ENCODE measurements at places on chromosomes 1 and 21.

- peaks cover 2% of the 10 kb centered on the region for H3K36me3 ChIP-seq
- peaks cover 2% of the 10 kb centered on the region for H3K4me1 ChIP-seq
- no peaks in the 10 kb centered on the region for H3K27me3 ChIP-seq
- H3K4me3 ChIP-seq: no peak overlapping the region
- DNase-seq: no peak
- no peak overlapping the region for H3K27ac ChIP-seq
Measured at GRCh38 chr1:108569097-108569728, 9.3 kb downstream of the EEIG2 start.

DNA sequence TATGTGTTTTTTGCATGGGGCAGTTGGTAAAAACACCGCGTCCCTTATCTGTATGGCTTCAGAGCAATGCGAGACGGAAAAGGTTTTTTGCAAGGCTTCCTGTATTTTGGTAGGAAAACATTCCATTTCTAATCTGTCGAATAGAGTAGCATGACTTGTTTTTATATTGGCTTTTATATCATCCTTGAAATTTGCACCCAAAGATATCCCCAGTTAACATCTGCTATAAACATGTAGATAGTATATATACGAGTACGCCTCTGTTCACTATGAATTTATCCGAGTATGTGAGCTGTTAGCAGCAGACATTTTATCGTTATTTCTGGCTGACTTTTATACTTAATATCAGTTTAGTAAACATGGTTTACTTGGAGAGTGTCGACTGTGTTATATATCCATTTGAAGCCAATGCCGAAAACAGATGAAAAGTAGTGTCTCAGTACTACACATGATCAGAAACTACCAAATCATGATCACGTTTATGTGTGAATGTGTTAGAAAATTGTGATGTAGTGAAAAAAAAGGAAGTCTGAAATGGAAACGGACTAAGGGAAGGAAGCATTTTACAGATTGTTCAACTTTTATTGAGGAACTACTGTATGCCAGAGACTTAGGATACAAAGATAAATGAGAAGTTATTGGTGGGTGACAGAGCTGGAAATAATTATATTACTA lies 1.0 kb downstream of the LEPR start:
- no peak overlapping the region for H3K4me3 ChIP-seq
- no peak for DNase-seq
- H3K27me3 ChIP-seq: no peaks in the 10 kb centered on the region

- no peak for DNase-seq
- H3K27ac ChIP-seq: no peak overlapping the region
- no peaks in the 10 kb centered on the region for H3K27me3 ChIP-seq
- no peak overlapping the region for H3K4me3 ChIP-seq
- no peaks in the 10 kb centered on the region for H3K4me1 ChIP-seq
Measured at GRCh38 chr1:237383791-237384190, 341.8 kb downstream of the RYR2 start.

DNA sequence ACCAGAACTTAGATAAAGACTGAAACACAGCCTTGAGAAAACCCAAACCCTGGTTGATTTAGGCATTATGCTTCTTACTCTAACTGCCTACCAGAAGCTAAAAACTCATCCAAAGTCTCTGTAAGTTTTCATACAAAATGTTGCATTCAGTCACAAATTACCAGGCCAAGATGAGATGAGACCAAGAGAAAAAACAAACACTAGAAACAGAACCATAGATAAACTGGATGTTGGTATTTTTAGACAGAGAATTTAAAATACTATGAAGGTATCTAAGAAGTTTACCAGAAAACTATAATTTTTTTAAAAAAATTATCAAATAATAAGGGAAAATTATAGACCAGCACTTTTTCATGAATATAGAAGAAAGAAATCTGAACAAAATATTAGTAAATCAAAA lies 180.5 kb downstream of the VPS13D start:
- no peak for DNase-seq
- H3K4me3 ChIP-seq: no peak overlapping the region
- peaks cover 35% of the 10 kb centered on the region for H3K36me3 ChIP-seq
- H3K27me3 ChIP-seq: no peaks in the 10 kb centered on the region
- H3K27ac ChIP-seq: no peak overlapping the region
- H3K4me1 ChIP-seq: peaks cover 3% of the 10 kb centered on the region

DNA sequence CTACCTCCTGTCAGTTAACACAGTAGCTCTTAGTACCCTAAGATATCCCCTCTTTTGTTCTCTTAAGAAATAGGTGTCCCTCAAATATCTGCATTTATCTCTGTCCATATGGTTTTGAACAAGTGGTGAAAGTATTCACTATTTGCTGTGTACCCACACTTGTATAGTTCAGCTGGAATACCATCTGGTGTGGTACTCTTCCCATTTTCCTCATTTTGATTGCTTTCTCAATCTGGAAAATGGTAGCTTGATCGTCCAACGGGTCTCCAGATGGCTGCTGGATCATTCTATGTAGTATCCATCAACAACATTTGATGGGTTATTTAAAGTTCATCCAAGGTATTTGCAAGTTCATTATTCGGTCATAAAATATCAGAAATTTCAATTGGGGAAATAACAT lies 100.3 kb upstream of the DPYD start:
- no peak for DNase-seq
- no peaks in the 10 kb centered on the region for H3K27me3 ChIP-seq
- H3K4me3 ChIP-seq: no peak overlapping the region

GRCh38 chr1:20037877-20038276 lies 32.1 kb upstream of the PLA2G5 start:
- H3K27ac ChIP-seq: no peak overlapping the region
- DNase-seq: no peak
- H3K27me3 ChIP-seq: peaks cover 15% of the 10 kb centered on the region

DNA sequence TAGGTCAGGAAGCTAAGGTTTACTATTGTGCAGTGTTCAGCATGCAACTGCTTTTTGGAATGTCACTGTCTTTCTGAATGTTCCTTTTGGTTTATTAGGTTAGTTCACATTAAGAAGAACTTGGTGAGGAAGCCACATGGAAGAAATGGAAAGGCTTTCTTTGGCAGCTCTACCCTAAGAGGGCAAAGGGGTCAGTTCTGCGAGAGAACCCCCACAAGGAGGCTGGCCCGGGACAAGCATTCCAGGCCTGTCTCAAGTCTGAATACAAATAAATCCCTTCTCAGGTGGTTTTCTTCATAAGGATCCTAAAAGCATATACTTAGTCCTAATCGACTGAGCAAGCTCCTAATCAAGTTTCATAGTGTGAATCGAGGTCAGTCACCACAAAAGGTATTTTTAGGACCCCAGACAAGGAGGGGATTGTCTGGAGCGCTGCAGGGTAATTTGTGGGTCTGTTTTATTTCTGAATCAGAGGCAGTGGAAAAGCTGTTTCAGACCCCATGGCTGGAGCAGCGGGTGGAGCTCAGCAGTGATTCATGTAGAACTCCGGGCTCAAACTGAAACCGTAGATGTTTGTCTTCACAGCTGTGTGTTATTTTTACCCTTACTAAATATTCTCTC lies 63.3 kb downstream of the ERG start:
- no peak for DNase-seq
- peaks cover 2% of the 10 kb centered on the region for H3K27me3 ChIP-seq
- no peak overlapping the region for H3K4me3 ChIP-seq
- H3K36me3 ChIP-seq: no peaks in the 10 kb centered on the region

GRCh38 chr1:2152954-2153353 lies 41.6 kb downstream of the FAAP20 start:
- peaks cover 6% of the 10 kb centered on the region for H3K4me1 ChIP-seq
- DNase-seq: no peak

DNA sequence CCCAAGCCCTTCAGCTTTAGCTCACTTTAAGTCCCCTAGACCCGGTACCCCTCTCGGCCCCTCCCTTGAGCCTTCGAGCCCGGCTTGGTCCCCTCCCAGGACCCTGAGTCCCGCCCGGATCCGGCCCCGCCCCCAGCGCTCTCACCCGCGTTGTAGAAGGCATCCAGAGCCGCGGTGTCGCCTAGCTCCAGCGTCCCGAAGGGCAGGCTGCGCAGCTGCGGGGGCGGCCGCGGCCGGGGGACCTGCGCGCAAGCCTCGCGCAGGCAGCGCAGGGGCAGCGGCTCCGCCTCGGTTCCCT lies 699 bp downstream of the MAP3K6 start:
- peak overlapping the region; percentile 91 for H3K4me3 ChIP-seq
- H3K36me3 ChIP-seq: no peaks in the 10 kb centered on the region
- no peaks in the 10 kb centered on the region for H3K27me3 ChIP-seq
- peaks cover 31% of the 10 kb centered on the region for H3K4me1 ChIP-seq
- peak overlapping the region; percentile 52 for H3K27ac ChIP-seq
- DNase-seq: no peak

DNA sequence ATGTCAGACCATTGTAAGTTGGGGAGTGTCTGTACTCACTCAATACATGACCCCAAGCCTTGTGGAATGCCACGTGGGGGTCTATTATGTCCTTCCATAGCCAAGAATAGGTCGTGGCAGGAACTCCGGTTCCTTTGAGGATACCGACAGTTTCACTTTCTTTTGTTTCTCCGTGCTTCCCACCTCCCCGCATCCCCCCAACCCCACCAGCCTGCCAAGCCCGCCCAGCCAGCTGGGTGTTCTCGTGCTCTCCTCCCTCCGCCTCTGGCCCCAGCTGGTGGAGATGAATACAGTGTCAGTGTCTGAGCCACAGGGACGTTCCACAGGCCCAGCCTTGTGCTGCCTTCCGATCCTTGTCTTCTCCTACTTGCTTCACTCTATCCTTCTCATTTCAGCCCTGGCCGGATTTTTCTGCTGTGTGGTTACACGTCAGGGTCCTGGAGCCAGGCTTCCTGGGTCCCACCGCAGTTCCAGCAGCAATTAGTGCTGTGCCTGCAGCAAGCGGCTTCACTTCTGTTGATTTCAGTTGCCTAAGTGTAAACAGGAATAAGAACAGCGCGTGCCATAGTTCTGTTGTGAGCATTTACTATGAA lies 4.1 kb upstream of the AGTRAP start:
- H3K4me3 ChIP-seq: peak overlapping the region; percentile 79
- peak overlapping the region; percentile 49 for H3K27ac ChIP-seq
- no peak for DNase-seq
- no peaks in the 10 kb centered on the region for H3K27me3 ChIP-seq
- H3K4me1 ChIP-seq: peaks cover 21% of the 10 kb centered on the region

- no peak overlapping the region for H3K4me3 ChIP-seq
- no peaks in the 10 kb centered on the region for H3K4me1 ChIP-seq
- H3K27me3 ChIP-seq: no peaks in the 10 kb centered on the region
- peak overlapping the region; percentile 20 for H3K27ac ChIP-seq
- no peak for DNase-seq
Measured at GRCh38 chr1:235741294-235741693, 91.7 kb upstream of the GNG4 start.

DNA sequence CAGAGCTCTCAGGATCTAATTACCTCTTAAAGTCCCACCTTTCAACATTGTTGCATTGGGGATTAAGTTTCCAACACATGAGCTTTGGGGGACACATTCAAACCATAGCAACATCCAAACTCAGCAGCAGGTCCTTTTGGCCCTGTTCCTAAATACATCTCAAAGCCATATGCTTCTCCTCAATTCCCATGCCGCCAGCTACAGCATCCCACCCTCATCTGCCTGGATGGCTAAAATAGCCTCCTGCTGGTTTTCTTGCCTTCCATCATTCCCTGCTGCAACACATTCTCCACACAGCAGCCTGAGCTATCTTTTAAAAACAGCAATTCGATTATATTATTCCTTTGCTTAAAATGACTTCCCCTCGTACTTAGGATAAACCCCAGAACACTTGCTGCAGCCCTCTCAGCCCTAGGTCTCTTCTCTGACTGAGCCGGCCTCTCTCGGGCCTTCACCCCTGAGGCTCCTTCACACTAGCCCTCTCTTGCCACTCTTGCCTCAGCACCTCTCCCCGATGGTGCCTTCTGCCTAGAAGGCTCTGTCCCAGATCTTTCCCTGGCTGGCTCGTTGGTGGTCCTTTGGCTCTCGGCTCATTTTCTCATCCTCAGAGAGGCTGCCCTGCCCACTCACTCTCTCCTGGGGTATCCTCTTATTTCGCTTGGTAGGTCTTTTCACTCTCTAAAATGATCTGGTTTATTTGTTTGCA lies 16.5 kb downstream of the MYBPH start:
- H3K27ac ChIP-seq: no peak overlapping the region
- H3K4me3 ChIP-seq: no peak overlapping the region
- H3K4me1 ChIP-seq: no peaks in the 10 kb centered on the region
- H3K36me3 ChIP-seq: no peaks in the 10 kb centered on the region

GRCh38 chr1:19942088-19942487 lies 18.7 kb upstream of the PLA2G2E start:
- H3K27ac ChIP-seq: no peak overlapping the region
- DNase-seq: no peak
- no peaks in the 10 kb centered on the region for H3K4me1 ChIP-seq
- H3K36me3 ChIP-seq: no peaks in the 10 kb centered on the region
- peaks cover 10% of the 10 kb centered on the region for H3K27me3 ChIP-seq

GRCh38 chr1:21013510-21013909 lies 163.2 kb downstream of the EIF4G3 start:
- peak overlapping the region; percentile 42 for H3K27ac ChIP-seq
- DNase-seq: no peak
- peaks cover 14% of the 10 kb centered on the region for H3K4me1 ChIP-seq
- peaks cover 19% of the 10 kb centered on the region for H3K36me3 ChIP-seq

DNA sequence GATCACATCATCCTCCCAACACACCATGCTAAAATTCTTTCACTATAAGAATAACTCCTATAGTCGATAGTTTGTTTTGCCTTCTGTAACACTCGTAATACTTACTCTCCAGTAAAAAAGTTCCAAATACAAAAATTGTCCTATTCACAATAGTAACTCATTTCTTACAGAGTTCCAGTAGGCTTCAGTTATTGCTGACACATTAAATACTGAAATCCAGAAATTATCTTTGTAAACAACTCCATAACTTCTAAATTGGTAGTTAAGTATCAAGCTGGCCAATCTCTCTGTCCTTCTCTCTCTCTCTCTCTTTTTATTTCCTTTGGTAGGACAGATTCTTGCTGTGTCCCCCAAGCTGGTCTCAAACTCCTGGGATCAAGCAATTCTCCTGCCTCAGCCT lies 49.6 kb upstream of the FOXD3 start:
- DNase-seq: no peak
- peaks cover 5% of the 10 kb centered on the region for H3K27me3 ChIP-seq
- no peak overlapping the region for H3K27ac ChIP-seq
- H3K4me3 ChIP-seq: no peak overlapping the region
- H3K4me1 ChIP-seq: peaks cover 3% of the 10 kb centered on the region

DNA sequence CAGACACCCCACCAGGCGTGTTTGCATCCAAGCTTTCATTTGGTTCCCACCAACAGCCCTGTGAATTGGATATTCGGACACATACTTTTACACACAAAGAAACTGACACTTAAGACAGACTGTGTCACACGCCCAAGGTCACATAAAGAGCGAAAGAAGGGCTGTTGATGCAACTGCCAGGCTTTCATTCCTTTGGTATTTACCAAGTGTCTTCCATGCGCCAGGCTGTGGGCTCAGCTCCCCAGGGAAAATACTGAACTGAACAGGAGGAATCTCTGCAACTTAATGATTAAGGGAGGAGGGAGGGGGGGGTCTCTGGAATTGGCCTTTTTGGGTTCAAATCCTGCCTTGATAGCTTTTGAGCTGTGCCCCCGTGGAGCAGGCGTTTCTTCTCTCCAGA lies 122.8 kb downstream of the ACTL8 start:
- H3K27ac ChIP-seq: no peak overlapping the region
- no peak for DNase-seq
- H3K27me3 ChIP-seq: no peaks in the 10 kb centered on the region
